NCI-H1694 (cell line): ENCODE measurements at places on chromosomes 4 and X.

GRCh38 chr4:107709916-107710315, 10.1 kb downstream of the PAPSS1 start:
- no peak for DNase-seq

DNA sequence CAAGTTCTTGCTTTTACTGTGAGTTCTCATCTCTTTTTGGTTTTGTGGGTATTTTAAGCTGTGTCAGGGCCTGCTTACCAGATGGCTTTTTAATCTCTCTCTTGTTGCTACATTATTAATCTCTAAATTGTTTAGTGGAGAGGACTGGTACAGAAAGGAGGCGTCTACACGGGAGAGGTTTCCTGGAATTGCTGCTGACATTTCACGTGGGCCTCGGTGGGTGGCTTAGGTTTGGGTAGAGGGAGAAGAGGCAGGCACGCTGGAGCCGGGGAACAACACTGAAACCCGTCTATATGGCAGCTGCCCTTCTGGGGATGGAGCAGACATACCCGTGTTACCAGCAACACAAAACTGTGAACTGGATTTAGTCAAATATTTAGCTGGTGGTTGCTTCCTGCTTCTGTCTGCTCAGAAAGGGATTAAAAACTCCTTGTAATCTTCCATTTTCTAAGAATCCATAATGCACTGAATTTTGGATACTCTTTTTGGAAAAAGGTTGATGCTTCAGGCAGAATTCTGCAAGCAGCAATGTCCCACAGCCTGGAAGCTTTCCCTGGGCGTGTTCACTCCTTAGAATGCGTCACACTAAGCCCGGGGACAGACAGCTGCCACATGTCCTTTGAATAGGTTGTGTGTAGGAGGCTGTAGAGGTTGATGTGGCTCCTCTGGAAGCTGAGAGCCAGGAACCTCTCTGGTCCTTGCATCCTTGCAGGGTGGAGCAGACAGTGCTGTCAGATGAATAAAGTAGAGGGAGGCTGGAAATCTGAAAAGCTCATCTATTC, 199.8 kb upstream of the GATB start:
- no peak for DNase-seq

DNA sequence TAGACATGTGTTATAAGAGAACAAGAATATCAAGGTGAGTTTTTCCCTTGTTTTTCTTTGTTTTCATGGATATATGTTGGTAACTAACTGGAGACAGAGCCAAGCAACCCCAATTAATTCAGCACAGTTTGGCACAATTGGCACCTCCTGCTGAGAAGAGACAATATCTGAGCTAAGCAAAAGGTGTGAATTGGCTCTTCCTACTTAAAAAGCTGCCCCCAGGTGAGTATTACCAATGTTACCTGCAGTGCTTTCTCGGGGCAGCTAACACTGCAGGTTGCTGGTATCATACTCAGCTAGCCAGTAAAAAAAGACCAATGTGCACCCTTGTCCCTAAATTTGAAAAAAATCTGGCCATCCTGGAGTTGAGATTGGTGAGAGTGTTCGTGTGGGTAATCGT, 871.2 kb upstream of the TENM3 start:
- DNase-seq = no peak

- DNase-seq = no peak
Measured at GRCh38 chr4:68494688-68495087, 47.4 kb downstream of the TMPRSS11E start.

GRCh38 chr4:131006388-131006787, 1910.4 kb downstream of the C4orf33 start:
- DNase-seq = no peak

DNA sequence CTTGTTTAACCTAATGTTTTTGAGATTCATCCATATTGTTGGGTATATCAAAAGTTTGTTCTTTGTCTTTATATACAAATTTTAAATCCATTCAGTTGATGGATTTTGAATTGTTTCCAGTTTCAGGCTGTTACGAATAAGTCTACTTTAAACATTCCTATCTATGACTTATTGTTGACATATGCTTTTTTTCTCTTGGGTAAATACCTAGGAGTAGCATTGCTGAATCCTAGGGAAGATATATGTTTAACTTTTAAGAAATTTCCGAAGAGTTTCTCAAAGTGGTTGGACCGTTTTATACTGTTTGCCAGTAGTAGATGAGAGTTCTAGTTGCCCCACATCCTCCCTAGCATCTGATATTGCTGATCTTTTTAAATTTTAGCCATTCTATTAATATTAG, 60.9 kb upstream of the IL13RA1 start:
- no peak for DNase-seq

DNA sequence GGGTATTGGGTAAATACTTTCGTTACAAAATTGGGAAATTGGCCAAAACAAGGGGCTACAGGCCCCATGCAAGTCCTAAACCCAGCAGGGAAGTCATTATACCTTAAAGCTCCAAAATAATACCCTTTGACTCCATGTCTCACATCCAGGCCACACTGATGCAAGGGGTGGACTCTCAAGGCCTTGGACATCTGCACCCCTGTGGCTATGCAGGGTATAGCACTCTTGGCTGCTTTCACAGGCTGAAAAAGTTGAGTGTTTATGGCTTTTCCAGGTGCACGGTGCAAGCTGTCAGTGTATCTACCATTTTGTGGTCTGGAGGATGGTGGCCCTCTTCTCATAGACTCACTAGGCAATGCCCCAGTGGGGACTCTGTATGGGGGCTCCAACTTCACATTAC, 326.5 kb downstream of the TEX13C start:
- DNase-seq = no peak

DNA sequence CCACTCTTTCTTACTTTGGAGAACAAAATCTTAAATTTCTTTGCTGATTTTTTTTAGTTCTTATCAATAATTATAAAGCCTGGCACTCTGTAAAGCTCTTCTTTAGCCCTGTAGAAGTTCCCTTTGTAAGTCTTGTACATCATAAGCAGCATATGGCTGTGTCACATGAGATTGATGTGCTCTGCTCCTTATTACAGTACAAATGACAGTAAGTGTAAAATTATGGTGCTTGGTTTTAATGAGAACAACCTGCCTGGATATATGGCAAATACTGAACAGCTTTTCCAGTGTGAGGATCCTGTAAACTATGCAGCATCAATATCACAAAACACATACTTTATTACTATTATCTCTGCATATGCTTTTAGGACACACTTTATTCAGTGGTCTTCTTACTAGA, 145.9 kb upstream of the GNPDA2 start:
- DNase-seq = no peak

- DNase-seq = no peak
Measured at GRCh38 chrX:71320126-71320525, 18.6 kb downstream of the ITGB1BP2 start.

GRCh38 chr4:77189412-77189811, 32.4 kb downstream of the CCNG2 start:
- no peak for DNase-seq

GRCh38 chr4:185332575-185333464, 62.9 kb downstream of the LRP2BP start:
- DNase-seq = no peak

DNA sequence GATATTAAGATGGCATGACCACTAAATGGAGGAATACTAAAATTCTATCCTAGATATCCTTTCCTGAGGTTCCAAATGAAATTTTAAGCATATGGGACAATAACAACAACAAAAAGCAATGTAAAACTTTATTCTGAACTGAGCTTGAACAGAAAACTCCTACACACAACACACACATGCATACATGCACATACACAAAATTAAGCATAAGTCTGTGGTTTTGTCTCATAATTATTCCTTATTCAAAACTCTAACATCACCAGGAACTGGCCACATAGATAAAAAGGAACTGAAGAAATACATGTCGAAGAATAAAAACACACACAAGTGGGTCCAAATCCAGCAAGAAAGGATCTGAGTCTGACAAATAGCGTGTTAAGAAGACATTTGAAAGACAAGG, 168.0 kb downstream of the COX18 start:
- no peak for DNase-seq

DNA sequence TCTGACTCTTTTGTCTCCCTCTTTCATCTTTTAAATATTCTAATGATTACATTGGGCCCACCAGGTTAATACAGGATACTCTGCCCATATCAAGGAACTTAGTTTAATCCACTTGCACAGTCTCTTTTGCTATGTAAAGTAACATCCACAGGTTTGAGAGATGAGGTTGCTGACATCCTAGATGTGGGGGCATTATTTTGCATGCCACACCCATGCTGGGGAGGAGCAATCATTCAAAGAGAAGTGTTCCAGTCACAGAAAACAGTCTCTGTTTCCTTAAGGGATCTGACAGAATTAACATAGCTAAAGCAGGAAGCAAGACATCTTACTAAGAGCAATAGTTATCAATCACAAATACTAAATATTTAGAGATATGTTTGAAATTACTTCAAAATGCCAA, 11.5 kb upstream of the TRAM1L1 start:
- DNase-seq = no peak

DNA sequence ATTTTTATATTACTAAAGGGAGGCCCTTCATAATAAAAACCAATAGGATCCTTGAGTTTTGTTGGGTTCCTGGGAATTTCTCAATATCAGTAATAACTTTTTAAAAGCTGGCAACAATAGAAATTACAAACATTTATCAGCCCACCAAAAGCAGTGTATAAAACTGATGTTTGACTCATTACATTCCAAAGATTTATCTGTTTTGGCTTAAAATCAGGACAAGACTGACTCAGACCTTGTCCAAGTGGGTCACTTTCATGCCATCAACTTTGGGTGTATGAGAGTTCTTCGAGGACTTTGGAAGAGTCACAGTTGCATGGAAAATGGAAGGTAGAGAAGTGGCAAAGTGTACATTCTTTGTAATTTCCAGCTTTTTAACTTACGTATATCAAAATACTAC, 102.8 kb downstream of the FRMPD4 start:
- DNase-seq = no peak

DNA sequence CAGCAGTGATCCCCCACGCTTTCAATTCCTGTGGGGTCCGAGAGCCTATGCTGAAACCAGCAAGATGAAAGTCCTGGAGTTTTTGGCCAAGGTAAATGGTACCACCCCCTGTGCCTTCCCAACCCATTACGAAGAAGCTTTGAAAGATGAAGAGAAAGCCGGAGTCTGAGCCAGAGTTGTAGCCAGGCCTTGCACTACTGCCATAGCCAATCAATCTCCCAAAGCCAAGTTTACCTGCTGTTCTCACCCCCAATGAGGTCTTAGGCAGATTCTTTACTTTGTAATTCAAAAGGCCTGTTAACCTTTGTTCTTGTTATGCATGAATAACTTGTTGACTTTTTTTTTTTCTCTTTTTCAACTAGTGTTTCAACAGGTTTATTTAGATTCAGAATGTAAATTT, 4.0 kb downstream of the MAGEB2 start:
- no peak for DNase-seq

GRCh38 chrX:118346258-118347094, 570 bp downstream of the WDR44 start:
- peak; percentile 20 for DNase-seq

- no peak for DNase-seq
Measured at GRCh38 chrX:46308110-46308509, 237.1 kb downstream of the ZNF674 start.

- no peak for DNase-seq
Measured at GRCh38 chrX:20300822-20301221, 34.1 kb upstream of the RPS6KA3 start.

DNA sequence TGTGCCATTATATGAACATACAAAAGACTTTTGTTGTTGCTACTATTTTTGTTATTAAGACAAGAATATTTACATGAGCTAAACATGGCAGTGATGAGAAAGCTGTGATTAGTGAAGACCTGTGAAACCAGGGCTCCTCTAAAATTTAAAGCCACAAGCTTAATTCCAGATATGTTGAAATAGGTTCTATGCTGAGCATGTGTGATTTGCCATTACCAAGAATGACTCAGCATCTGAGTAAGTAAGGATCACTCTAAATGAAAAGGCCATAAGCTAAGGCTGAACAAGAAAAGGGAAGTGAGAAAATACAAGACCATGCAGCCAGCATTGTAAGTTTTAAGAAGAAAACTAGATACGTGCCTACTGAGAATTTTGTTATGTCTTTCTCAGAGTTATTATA, 75.9 kb upstream of the CAMK2D start:
- no peak for DNase-seq

DNA sequence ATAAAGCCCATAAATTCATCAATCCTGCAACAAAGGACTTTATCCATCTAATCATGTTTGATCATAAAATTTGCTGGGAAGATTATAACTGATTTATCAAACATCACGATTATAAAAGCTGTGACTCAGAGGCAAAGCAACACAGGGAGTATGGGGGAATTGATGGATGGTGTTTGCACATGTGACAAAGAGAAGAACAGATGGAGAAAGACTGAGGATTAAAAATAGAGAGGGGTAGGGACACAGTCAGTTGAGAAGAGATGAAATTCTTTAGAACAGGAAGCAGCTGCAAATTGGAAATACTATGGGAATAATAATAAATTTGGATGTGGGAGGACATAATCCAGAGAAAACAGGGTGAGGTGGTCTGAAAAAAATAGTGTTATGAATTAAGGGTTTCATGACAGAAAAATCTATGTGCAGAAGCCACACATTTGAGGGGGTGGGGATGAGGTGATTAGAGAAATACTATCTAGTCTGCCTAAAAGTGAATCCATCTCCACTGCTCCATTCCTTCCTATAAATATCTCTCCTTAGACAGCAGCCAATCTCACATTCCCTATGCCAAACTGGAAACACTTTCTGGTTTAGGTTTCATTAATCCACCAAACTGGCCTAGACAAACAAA, 6.2 kb downstream of the PRR32 start:
- DNase-seq = peak; percentile 57

GRCh38 chr4:54687887-54688841, 30.4 kb downstream of the KIT start:
- no peak for DNase-seq

GRCh38 chr4:8617486-8618040, 25.0 kb downstream of the CPZ start:
- no peak for DNase-seq

- DNase-seq = no peak
Measured at GRCh38 chr4:172649143-172649542, 519.5 kb upstream of the GALNT7 start.

GRCh38 chr4:21366312-21366711, 582.3 kb downstream of the KCNIP4 start:
- no peak for DNase-seq

- no peak for DNase-seq
Measured at GRCh38 chr4:128684016-128684415, 125.5 kb upstream of the JADE1 start.

GRCh38 chrX:122512561-122513072, 671.5 kb upstream of the GRIA3 start:
- no peak for DNase-seq
